ENCODE measurements at places on chromosomes 2 and 18.

DNA sequence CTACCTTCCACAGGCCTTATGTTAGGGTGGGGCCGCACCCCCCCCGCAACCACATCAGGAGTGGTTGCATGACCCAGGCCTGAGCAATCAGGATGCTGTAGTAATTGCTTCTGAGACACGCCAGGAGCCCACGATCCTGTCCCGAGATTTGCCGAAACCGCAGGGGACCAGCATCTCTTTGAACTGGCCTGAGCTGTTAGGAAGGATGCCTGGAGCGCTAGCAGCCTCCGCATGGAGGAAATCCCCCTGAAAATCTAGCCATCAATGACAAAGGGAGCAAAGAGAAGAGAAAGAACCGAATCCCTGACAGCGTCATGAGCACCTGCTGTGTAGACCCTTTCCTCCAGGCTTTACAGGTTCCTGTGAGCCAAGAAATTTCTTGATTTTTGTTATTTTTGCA, 8.7 kb upstream of the TEX44 start:
- no peak for DNase-seq

GRCh38 chr2:37919631-37920032, 5.5 kb upstream of the RMDN2 start:
- no peak for DNase-seq

DNA sequence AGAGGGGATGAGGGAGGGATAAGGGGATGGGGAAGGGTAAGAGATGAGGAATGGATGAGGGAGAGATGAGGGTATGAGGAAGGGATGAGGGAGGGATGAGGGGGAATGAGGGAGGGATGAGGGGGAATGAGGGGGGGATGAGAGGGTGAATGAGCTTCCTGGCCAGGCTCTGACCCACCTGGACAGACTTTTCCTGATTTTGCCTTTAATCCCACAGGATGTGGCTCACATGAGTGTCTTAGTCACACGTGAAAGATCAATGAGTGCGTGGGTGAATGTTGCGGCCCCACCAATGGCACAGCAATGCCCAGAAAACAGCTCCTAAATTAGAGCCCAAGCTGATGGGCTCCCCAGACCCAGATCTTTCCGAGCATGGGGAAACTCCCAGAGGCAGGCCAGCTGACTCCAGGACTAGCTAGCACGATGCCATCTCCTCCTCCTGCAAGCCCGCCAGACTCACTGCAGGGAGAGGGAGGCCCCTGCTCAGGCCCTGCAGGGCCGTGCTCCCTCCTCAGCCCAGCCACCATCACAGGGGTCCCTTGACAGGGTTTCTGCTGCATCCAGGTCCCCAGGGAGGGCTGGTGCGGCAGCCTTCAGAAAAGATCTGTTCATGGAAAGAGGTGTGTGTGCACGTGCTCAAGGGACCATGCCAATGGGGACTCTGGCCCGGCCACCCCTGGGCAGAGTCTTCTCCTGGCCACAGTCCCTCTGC, 41.4 kb downstream of the AQP12A start:
- no peak for DNase-seq

DNA sequence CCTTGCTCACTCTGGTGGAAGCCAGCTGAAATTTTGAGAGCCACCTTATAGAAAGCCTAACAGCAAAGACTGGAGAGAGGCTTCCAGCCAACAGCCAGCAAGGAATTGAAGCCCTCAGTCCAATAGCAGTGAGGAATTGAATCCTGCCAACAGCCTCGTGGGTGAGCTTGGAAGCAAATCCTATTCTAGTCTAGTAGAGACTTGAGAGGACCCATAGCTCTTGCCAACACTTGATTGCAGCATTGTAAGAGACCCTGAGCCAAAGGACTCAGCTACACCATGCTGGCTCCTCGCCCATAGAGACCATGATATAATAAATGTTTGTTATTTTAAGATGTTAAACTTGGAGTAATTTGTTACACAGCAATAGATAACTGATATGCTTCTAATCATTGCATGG, 403.0 kb upstream of the TNP1 start:
- no peak for DNase-seq

DNA sequence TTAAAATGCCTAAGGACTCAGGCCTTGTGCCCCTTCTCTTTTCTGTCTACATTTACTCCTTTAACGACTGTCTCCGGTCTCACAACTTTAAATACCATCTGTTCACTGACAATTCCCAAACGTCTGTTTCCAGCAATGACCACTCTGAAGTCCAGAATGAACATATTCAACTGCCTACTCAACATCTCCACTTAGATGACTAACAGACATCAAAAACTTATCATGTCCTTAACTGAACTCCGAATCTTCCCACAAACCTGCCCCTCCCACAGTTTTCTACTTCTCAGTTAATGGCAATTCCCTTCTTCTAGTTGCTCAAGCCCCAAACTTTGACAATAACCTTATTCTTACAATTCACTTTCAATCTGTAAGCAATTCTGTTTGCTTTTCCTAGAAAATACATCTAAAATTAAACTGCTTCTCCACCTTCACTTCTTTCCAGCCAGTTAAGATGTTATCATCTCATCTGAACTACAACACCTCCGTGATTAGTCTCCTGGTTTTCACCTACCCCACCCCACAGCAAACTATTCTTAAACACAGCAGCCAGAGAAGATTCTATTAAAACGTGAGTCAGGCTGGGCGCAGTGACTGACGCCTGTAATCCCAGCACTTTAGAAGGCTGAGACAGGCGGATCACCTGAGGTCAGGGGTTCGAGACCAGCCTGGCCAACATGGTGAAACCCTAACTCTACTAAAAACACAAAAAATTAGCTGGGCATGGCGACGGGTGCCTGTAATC, 2.8 kb downstream of the C1D start:
- DNase-seq = no peak

GRCh38 chr2:198097630-198098029, 293.2 kb downstream of the PLCL1 start:
- DNase-seq = no peak

- DNase-seq = no peak
Observed at GRCh38 chr18:37443325-37444055, 122.1 kb downstream of the CELF4 start.

GRCh38 chr2:197477797-197478196, 21.8 kb downstream of the HSPD1 start:
- DNase-seq = no peak

DNA sequence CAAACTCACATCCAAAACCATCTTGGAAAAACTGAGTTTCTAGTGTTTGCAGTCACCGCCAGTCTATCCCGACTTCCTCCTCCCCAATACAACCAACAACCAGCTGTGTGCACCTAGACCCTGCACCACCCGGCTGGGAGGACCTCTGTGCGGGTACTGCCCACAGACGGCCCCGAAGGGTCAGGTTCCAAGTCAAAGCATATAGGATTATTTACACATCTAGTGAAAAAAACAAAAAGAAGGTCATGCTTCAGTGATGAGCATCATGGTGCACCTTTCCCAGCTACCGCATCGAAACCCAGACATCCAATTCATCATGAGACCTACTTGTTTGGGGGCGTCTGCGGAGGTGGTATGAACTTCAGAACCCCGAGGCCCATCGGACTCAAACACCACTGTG, 124.8 kb downstream of the ZNF516 start:
- no peak for DNase-seq

- no peak for DNase-seq
Observed at GRCh38 chr2:28414583-28414982, 21.9 kb downstream of the FOSL2 start.

- no peak for DNase-seq
Observed at GRCh38 chr2:20052229-20052851, 912 bp upstream of the LAPTM4A start.

DNA sequence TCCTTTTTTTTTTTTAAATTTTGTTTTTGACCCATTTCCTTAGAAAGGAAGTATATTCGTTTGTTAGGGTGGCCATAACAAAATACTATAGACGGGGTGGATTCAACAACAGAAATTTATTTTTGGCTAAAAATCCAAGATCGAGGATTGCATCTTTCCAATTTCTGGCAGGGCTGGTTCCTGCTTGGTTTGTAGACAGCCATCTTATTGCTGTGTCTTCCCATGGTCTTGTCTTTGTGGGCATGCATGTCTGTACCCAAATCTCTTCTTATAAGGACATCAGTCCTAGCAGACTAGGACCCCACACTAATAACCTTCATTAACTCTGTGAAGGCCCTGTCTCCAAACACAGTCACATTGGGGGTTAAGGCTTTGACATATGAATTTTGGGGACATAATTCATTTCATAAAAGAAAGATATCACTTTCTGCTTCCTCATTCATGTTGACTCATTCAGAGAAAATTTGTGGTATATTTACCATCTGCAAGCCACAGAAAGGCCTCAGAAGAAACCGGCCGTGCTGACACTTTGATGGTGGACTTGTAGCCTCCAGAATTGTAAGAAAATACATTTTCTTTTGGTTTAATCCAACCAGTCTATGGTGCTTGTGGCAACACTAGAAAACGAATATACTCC, 262.1 kb downstream of the LPIN1 start:
- DNase-seq = no peak

GRCh38 chr2:236688157-236688556, 118.5 kb downstream of the ACKR3 start:
- no peak for DNase-seq

- DNase-seq = no peak
Observed at GRCh38 chr2:174335988-174336500, 1.3 kb downstream of the SP9 start.

GRCh38 chr18:50186385-50186784, 8.6 kb downstream of the MYO5B start:
- no peak for DNase-seq

GRCh38 chr2:201961401-201961800, 72.3 kb upstream of the FZD7 start:
- no peak for DNase-seq

DNA sequence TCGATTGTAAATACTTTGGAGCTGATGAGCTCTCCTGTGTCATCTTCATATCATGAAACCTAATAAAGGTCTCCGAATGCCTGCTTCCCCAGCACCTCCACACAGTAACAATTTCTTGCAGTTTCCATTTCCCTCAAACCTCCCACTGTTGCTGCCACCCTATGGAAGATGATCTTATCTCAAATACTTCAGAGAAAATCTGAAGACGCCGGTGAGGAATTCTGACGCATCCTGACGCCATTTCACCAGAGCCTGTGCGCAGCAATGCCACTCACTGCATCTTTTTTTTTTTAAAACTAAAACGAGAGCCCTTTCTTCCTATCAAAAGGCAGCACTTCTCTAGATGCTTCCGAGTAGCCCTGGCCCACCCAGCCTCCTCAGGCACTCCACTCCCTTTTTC, 31.9 kb upstream of the GNAL start:
- DNase-seq = no peak

DNA sequence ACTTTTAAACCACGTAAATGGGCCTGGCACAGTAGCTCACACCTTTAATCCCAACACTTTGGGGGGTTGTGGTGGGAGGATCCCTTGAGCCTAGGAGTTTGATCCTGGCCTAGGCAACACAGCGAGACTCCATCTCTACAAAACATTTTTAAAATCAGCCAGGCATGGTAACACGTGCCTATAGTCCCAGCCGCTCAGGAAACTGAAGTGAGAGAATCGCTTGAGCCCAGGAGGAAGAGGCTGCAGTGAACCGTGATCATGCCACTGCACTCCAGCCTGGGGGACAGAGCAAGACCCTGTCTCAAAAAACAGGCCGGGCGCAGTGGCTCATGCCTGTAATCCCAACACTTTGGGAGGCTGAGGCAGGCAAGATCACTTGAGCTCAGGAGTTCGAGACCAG, 12.2 kb downstream of the ROCK1 start:
- no peak for DNase-seq

GRCh38 chr18:77666613-77667012, 417.0 kb downstream of the GALR1 start:
- no peak for DNase-seq

- DNase-seq = no peak
Observed at GRCh38 chr2:15391751-15392150, 169.4 kb downstream of the NBAS start.
